NCI-H1417 treated with DMSO at 0.1 percent for 48 hours (cell line): ENCODE measurements at places on chromosomes 5 and 9.
A peak's percentile ranks its signal among the peaks of the same experiment; 100 is the strongest.

DNA sequence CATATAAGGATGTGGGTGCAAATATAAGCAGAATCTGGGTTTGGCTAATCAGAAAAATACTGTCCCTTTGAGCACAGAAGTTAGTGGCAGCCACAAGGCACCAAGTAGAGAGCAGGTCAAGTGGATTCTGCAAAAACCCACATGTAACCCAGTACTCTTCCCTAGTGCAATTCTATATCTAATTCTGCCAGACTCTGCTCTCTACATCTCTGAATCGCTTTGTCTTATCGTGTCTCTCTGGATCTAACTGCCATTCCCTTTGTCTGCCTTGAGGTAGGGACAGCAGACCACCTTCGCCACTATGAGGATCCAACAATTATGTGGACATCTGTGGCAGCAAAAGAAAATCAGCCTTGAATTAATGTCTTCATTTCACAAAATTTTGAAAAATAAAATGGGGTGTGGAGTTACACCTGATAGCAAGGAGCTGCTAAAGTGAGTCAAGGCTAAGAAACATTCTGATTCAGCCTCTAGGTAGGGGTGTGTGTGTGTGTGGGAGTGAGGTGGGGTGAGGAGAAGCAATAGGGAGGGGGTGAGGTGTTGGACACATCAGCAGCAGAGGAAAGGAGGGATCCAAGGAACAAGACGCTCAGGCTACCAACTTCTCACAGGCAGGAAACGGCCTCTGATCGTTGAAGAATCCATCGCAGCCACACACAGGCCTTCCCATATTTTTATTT, 33.7 kb upstream of the ZNF366 start:
- DNase-seq: no peak

DNA sequence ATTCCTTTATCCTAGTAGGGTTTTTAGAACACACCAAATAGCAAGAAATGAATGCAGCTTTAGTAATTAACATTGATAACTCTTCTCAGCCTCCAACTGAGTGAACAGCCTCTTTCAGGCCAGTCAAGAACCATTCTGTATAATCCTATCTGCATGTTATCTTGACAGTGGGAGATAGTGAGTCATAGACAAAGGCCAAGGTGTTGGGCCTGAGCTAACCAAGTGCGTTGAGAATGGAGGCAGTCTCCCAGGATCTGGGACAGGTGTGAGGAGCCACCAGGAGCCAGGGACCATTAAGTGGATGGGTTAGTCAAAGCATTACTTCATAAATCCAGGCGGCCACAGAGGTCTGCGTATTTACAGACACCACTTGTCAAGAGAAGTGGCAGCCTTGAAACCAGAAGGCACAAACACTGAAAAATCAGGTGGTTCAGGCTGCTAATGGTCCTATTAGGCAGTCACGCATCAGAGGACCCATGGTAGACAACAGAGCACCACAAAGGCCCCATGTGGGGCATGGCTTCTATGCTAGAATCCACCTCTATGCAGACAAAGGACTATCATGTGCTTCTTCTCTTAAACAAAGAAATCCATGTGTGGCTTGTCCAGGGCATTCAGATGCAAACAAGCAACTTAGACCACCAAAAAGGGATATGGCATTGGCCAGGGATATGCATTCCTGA, 409.7 kb upstream of the PIK3R1 start:
- DNase-seq: no peak

DNA sequence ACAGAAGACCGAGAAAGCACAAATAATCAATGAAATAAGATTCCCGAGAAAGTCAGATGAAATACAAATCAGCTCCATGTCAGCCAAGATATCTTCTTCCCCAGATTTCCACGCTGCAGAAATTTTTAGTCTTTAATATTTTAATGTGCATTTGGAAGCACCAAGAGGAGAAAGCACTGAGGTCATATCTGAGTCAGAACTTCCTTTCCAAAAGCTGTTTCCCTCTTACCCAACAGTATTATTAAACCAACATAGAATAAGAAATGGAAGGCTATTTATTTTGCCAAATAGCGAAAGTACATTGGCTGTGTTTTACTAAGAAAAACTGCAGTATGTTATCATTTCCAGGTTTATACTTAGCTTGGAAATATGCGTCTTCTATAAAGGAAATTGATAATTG, 772.1 kb upstream of the CDH9 start:
- DNase-seq: no peak

DNA sequence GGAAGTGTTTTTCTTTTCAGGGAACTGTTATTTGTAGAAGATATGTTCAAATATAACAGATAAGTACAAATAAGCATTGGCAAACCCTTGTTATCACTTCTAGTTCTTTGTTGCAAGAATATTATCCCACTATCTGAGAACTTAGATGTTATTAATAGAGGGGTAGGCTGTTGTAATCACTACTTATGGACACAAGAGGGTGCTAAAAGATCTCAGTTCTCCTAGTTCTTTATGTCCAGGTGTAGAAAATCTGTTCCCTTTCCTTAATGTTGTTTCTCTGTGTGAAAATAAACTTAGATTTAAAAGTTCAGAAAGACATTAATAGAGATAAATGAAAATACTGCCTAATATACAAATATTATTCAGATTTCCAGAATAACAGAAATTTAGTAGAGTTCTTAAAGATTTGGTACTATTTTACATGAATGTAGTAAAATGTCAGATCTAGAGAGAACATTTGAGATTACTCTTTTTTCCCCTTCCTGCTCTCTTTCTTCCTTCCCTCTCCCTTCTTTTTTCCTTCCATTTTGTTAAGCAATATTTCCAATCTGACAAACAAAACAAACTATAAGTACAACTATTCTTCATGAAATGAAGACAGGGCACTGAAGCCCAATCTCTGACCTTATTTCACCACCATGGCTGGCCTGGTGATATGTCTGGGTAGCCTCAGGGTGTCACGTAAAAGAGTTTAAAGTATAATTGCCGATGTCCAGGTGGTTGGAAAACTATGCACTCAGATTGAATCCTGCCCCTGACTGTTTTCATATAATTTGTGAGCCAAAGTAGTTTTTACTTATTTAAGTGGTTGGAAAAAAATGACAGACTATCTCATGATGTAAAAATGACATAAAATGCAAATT, 43.6 kb upstream of the C5orf46 start:
- no peak for DNase-seq

DNA sequence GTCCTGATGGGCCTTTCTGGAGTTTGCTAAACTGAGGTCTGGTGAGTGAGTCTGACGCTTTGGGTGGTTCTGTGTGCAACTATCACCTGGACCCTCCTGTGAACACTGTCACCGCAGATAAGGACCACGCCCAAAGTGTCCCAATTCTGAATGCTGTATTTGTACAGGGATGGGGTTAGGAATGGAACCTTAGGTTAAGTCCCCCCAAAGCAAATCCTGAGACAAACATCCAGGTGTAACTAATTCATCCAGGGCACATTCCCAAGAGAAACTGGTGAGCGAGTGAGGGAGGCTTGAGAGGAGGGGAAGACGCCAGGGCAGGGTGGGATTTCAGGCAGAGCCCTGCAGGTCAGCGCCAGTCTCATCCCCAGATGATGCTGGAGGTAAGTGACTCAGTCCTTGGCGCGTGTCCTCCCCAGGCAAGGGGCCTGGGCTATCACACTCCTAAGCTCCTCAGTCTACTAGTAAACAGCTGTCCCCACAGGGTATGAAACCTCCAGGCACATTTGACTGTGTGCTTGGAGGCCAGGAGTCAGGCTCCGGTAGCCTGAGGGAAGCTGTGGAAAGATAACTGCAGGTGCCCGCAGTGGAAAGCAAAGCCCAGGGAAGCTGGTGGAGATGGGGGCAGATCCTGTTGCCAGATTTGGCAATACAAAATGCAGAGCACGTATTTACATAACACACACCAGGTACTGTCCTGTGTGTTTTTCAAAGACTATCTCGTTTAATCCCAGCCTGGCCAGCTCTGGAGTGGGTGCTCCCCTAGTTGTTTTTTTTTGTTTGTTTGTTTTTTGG, 66.7 kb downstream of the IL6ST start:
- DNase-seq: no peak

GRCh38 chr5:152271420-152271819, 133.7 kb downstream of the NMUR2 start:
- no peak for DNase-seq

GRCh38 chr9:127637322-127637847, 25.3 kb downstream of the STXBP1 start:
- DNase-seq: no peak

- DNase-seq: no peak
These were observed 234.5 kb downstream of the DENND1A start for GRCh38 chr9:123695386-123695785.

- peak; percentile 39 for DNase-seq
These were observed 58.3 kb downstream of the BAAT start for GRCh38 chr9:101326501-101326900.

- no peak for DNase-seq
These were observed 517.8 kb upstream of the PAPPA start for GRCh38 chr9:115635680-115636383.

DNA sequence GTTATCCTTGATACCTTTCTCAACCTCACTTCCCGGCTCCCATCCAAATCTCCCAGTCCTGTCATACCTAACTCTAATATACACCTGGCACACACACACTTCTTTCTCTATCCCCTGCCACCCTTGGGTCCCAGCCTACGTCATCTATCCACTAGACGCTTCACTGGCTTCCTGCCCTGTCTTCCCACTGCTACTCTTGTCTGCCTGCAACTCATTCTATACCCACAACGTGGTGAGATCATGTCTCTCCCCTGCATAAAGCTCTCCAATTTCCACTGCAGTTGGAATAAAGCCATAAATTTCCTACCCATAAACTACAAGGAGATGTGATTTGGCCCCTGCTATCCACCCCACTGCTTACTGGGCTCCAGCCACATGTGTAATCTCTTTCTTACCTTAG, 93.5 kb downstream of the JMY start:
- no peak for DNase-seq

GRCh38 chr5:165393839-165394238, 1888.4 kb downstream of the MAT2B start:
- DNase-seq: no peak
